Body of pancreas (tissue), 4 donors: ENCODE measurements at places on chromosomes 2 and 18. TPM values are rescaled to one million over a fixed set of nuclear protein-coding genes. Genes with fewer than 3 reads are reported as not detected.

The ANKAR gene
- 10.9 TPM for total RNA-seq

DNA sequence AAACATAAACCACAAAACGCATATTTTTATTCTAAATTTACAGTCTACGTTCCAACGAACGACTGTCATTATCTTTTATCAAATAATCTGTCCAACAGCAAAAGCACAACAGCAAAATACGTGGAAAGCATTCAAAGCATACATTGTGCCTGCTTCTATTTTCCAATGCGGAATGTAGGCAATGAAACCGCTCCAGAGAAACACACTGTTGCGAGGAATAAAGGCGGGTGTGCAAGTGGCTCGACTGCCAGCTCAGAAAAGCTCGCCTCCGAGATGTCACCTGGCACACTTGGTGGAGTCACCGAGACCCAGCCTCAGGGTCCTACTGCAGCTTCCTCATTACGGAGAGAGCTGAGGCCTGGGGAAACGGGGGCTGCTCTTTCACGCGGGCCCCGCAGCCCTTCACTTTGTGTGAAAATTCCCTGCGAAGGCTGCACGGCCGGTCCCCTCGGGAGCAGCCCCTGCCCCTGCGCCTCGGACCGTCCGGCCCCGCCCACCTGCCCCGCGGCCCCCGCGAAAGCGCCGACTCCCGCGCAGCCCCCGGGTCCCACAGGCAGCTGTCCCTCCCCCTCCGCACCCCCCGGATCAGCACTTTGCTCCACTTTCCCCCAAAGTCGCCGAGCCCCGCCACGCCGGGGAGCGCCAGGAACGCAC, 752 bp downstream of the MGAT4A start:
- H3K4me3 ChIP-seq, result peak overlapping the region; percentile 60
- H3K27me3 ChIP-seq, result no peaks in the 10 kb centered on the region
- peaks cover 51% of the 10 kb centered on the region for H3K4me1 ChIP-seq

DNA sequence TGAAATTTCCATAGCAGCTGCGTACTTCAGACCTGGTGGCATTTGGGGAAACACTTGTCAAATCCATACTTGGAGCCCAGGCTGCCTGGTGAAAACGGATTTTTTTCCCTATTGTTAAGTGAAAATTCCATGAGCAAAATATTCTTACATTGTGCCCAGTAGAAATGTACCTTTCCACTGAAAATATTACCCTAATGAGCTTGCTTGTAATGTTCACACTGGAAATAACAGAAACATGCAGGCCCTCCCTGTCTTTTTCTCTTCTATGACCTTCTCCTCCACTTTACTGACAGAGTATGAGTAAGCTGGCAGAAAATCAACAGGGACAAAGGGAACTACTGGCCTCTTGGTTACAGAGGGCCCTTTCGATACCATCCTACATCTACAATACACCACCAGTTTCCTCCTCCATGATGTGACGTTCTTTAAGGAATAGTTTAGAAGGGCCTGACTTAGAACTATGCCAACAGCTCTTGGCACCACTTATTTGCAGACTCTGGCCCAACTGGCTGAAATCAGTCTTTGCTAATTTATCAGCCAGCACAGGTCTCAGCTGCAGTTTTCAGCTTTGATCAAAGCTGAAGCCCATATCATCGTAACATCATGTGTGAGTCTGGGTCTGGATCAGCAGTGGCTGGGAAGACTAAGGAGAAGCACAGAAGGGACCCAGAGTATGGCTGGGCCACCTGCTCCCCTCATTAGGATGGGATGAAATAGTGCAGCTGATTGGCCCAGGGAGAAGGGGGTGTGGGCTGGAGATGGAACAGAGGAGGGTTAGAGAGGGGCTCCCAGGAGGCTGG, 272.2 kb upstream of the ID2 start:
- no peak overlapping the region for H3K27ac ChIP-seq
- H3K36me3 ChIP-seq, result no peaks in the 10 kb centered on the region
- peaks cover 33% of the 10 kb centered on the region for H3K4me1 ChIP-seq
- DNase-seq, result no peak
- H3K27me3 ChIP-seq, result no peaks in the 10 kb centered on the region

DNA sequence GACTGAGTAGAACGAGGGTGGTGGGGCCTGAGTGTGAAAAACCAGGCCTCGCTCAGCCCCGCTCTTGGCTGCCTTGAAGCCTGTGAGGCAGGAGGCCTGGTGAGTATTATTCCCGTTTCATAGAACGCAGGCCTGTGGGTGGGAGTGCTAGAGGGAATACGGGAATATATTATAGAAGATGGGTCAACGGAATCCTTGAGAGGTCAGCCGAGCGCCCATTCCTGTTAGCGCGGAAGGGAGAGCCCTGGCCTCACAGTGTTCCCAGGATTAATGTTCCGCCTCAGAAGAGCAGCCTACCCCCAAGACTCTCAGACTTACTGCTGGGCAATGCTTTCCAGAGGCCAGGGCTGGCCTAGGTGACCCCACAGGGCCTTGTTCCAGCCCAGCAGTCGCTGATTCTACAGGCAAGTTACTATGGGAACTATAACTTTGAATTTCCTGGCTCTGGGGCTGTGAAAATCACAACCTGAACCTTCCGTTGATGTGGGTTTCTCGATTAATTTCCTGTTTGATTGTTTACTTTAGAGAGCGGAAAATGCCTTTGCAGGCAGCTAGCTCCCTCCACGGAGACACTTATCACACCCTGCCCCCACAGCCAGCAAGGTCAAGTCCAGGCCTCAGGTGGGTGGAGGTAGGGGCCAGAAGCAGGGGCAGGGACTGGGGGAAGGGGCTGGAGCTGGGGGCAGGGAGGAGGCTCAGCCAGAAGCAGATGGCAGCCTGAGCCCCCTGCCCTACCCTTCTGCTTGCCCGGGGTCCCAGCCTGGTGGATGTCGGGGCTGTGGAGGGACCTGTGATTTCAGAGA, 108.3 kb downstream of the SMAD7 start:
- peak; percentile 53 for DNase-seq
- peaks cover 24% of the 10 kb centered on the region for H3K4me1 ChIP-seq
- no peaks in the 10 kb centered on the region for H3K36me3 ChIP-seq
- peak overlapping the region; percentile 65 for H3K27ac ChIP-seq
- no peak overlapping the region for H3K4me3 ChIP-seq

DNA sequence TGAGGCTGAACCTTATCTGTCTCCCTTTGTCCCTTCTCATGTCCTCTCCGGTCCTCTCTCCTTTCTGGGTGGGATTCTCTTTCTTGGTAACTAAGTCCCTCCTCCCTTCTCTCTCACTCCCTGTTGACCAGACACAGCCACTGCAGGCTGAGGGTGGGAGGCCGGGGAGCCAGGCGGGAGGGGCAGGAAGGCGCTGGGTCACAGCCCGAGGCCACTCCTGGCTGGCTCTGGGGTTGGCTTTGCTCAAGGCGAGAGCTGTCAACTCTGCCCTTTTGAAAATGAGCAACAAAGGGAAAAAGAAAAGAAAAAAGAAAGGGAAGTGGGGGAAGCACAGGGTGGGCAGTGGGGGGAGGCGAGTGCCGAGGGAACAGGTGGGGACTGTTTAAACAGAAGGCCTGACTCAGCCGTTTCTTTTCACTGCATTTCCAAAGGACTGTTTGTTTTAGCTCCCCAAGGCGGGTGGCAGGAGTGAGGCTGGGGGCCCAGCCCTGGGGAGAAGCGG, 70.5 kb upstream of the IGFBP5 start:
- no peak for DNase-seq
- no peaks in the 10 kb centered on the region for H3K36me3 ChIP-seq
- H3K27me3 ChIP-seq, result no peaks in the 10 kb centered on the region
- H3K4me3 ChIP-seq, result no peak overlapping the region
